ENCODE measurements at places on chromosomes 16 and 17.

GRCh38 chr17:8482546-8482945 is 46.9 kb downstream of the NDEL1 start:
- DNase-seq: no peak

DNA sequence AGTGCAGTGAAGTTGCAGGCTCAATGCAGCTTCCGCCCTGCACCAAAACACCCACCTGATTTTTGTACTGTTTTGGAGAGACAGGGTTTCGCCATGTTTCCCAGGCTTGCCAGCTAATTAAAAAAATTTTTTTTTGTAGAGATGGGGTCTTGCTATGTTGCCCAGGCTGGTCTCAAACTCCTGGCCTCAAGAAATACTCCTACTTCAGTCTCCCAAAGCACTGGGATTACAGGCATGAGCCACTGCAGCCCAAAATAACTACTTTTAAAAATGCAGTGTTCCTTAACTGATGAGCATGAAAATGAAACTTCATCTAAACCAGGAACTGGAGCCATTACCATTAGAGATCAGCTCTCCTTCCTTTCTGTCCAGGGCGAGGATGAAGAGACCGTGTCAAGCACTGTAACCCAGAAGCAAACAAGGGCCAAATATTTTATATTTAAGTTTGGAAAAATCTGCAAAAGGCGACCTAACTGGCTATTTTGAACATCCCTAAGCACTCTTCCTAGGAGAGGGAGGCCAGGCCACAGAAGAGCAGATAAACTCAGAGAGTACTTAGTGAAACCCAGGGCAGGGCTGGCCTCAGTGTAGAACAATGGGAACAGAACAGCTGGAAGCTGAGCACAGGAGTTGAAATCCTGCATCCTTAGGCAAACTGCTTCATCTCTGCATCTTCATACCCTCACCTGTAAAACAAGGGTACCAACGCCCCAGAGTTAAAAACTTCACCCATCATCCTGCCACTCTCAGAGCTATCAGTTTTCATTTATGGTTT is 24.0 kb downstream of the CREBBP start:
- no peak for DNase-seq

DNA sequence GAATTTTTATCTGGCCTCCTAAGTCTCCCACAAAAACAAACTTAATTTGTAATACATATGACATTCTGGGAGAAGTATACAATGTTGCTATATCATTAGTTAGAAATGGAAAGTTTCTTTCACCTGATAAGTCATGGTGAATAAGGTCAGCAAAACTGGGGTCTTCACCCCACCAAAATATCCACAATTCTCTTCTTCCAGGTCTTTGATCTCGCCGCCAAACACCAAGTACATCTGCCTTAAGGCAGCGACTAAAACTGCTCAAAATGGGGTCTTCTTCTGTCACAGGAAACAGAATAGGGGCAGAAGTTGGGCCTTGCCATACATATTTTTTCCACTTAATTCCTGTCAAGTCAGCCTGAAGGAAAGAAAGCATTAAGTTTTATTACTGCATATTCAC is 2.1 kb downstream of the MED13 start:
- no peak for DNase-seq

DNA sequence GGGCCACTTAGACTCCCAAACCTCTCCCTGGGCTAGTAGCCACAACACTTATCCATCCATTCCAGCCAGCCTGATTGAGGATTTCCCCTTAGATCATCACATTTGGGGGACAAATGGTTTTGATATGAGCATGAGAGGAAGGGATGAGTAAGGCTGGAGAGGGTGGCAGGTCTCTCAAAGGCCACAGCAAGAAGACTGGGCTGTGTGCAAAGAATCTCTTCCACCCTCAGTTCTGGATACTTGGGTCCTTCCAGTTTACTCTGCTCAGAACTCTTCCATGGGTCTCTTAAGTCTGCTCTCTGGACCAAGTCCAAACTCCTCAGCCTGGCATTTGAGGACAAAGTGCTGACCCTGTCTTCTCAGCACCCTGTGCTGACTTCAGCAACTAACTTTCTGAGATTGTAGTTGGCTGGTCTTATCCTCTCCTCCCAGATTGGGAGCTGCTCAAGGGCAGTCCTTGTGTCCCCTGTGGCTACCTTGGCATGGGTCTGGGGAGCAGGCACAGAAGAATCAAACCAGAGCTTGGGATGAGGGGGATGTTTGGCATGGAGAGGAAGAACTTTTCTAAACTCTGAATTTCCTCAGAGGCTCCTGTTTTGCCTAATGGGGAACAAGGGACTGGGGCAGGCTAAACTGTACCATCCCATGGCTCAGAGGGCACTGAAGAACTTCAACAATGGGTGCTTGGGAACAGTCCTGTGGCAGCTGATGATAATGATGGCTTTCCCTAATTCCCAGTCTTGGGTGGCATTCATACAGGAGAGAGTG is 3.1 kb upstream of the NFATC3 start:
- DNase-seq: no peak

DNA sequence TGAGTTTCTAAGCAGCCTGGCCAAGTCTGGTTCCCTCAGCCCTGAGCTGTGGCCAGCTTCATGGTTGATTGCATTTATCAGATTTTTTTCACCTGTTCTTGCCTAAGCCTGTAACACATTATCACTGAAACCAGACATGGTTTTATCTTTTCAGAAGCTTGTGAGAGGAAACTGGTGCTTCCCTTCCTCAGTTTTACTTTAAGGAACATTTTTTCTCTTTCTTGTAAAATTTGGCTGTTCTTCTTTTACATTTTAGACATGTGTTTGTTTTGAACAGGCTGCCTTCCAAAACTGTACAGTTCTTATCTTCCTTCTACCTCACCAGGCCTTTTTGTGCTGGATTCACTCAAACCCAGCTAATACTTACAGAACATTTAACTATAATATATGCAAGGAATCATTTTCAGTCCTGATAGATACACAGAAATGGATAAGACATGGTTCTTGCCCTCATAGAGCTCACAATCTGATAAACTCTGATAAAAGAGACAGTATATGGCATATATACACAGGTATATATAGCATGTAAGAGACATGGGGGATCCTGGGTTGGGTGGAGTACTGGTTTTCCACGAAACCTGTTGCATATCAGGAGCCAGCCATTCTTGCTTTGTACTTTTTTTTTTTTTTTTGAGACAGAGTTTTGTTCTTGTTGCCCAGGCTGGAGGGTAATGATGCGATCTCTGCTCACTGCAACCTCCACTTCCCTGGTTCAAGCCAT is 44.5 kb downstream of the ZNRF1 start:
- no peak for DNase-seq

DNA sequence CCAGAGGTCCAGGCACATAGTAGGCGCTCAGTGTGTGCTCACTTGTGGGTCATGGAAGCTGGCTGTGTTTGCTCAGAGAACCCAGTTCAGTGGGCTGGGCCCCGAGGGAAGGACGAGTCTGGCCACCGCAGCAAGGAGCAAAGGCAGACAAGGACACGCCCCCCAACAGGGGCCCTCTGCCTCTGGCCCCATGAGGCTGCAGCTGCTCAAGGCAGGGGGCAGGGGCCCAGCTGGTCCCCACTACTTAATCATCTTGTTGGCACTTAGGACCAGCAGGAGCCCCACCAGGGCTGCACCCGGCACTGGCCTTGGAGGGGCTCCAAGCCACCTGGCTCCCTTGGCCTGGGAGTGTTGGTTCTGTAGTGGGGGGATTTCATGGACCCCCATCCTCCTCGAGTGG is 16.1 kb downstream of the KCNJ12 start:
- DNase-seq: no peak

DNA sequence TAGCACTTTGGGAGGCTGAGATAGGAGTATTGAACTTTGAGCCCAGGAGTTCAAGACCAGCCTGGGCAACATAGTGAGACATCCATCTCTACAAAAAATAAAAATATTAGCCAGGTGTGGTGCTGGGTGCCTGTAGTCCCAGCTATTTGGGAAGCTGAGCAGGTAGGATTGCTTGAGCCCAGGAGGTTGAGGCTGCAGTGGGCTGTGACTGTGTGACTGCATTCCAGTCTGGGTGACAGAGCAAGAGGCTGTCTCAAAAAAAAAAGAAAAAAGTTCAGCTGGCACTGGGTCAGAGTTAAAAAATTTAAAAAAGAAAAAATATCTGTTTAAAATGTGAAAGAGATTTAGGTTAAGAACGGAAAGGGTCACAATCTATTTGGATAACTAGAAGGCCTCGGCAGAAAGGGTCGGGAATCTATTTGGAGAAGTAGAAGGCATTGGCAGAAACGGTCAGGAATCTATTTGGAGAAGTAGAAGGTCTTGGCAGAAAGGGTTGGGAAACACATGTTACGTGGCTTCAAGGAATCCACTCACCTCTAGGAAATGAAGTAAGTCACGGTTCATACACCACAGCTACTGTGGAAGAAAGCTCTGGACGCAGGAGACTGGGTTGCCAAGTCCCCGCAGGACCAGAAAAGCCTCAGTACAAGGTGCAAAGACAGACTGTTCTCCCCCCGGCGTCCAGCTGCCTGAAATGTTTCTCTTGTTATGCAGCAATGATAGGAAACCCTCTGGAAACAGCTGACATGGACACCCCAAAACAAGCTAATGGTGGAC is 25.3 kb downstream of the LMF1 start:
- DNase-seq: no peak
